H54 (cell line): ENCODE measurements at places on chromosomes 2 and 18.

DNA sequence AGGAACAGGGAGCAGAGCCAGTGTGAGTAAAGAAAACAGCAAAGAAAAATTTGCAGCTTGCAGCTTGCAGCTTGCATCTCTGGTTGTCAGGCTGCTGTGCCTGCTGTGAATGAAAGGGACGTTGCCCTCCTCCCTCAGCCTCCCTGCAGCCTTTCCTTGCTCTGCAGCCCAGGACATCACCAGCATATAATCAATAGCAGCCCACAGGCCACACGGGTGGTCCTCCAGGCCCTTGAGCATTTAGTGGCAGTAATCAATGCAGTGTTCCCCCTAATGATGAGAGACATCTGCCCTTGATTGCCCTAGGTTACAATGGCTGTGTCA lies 122.2 kb upstream of the TACR1 start:
- DNase-seq, result no peak

GRCh38 chr2:199019898-199020507 lies 437.7 kb downstream of the SATB2 start:
- DNase-seq, result peak; percentile 4

- DNase-seq, result no peak
Measured at GRCh38 chr2:182558564-182558963, 131.7 kb upstream of the PDE1A start.

DNA sequence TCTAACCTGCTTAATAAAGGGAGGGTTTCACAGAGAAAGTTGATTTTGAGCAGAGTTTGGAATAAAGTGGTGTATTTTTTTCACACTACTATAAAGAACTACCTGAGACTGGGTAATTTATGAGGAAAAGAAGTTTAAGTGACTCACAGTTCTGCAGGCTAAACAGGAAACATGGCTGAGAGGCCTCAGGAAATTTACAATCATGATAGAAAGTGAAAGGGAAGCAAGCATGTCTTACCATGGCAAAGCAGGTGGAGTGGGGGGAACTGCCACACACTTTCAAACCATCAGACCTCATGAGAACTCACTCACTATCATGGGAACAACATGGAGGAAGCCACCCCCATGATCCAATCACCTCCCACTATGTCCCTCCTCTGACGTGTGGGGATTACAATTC lies 546.7 kb downstream of the EPHA4 start:
- no peak for DNase-seq

DNA sequence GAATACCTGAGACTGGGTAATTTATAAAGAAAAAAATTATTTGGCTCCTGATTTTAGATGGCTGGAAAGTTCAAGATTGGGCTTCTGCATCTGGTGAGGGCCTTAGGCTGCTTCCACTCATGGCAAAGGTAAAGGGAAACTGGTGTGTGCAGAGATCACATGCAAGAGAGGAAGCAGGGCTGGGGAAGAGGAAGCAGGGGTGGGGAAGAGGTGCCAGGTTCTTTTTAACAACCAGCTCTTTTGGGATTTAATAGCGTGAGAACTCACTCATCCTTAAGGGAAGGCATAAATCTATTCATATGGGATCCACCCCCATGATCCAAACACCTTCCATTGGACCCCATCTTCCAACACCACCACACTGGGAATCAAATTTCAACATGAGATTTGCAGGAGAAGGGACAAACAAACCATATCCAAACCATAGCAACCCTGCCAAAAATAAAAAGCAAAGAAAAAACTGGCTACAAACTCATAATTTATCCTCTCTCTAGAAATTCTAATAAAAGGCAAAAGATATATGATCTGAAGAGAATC lies 30.4 kb downstream of the PRKRA start:
- no peak for DNase-seq

DNA sequence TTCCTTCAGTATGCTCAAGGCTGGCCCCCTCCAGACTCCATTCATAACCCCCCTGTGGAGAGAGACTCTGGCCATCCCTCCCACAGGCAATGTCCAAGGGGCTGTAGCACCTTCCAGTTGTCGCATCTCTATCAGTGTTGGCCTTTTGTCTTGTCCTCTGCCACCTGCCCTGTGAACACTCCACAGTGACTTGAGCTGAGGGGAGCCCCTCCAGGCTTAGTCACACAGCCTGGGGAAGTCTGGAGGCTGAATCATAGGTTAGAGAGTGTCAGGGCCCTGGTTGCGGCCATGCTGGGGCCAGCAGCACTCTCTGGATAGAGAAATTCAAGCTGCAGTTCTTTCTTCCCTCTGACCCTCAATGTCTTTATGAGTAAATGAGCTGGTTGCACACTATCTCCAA lies 64.7 kb downstream of the GYPC start:
- DNase-seq, result no peak

- DNase-seq, result no peak
Measured at GRCh38 chr2:26772064-26773001, 8.2 kb downstream of the SLC35F6 start.

DNA sequence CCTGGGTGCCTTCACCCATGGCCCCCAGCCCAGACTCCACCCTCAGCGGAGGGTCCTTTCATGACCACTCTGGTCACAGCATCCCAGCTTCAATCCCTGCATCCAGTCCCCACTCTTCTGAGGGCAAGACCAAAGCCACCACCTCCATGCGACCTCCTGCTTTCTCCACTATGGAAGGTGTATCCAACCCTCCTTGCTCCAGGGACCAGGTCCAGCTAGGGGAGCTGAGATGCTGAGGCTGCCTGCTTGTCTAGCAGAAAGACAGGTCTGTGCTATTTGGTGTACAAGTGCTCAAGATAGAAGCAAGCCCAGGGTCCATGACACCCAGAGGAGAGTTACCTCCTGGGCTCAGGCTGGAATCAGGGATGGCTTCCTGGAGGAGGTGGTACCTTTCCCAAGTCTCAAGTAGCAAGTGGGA lies 73.8 kb upstream of the RAB6C start:
- DNase-seq, result no peak

DNA sequence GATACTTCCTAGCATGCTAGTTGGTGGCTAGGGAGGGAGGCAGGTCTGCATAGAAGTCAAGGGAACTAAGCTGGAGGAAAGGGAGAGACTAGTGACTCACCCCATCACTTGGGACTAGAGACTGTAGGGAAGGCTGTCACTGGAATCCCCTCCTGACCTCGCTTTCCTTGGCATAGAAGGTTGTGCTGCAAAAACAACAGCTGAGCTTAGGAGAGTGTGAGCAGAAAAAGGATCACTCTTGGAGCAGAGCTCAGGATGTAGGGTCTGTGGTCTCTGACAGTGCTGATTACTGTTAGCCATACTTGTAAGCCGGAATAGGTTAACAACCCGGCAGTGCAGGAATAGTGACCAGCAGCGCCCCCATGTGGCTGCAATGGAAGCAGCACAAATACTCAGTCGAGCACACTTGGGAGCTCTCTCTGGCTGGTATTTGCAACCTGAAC lies 66.9 kb upstream of the SMAD2 start:
- DNase-seq, result no peak

DNA sequence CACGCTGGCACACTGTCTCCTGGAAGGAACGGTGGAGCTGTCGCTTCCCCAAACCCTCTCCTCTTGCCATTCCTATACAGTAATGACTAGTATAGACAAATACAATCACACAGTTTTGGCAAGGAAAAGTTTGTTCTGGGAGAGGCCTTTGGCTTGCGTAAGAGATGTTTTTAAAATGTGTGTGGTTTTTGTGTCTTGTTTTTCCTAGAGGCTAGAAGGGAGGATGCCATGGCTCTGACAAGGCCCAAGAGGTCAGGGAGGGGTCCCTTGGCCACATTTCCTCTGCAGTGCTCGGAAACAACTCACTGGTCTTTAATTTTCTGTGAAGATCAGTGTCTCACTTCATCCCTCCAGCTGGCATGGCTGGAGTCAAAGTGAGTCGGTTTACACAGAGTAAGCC lies 195.9 kb downstream of the SH3RF3 start:
- peak; percentile 45 for DNase-seq

DNA sequence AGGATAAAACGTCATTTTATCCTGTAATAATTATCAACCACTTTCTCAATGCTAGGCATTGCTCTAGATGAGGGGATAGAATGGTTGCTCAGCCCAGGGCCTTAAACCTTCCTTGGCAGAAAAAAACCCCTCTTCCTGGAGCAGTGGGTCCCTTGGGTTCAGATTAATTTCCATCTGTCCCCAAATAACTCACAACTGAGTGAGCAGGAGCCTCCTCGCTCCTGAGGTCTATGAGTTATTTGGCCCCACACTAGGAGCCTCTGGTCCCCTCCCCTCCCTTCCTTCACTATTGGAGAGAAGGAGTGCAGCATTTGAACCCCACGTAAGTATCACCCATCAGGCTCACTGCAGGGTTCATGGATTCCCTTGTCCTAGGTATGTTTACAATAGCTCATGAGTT lies 157.5 kb upstream of the FHL2 start:
- no peak for DNase-seq

- no peak for DNase-seq
Measured at GRCh38 chr2:152497481-152498052, 162.6 kb downstream of the FMNL2 start.

GRCh38 chr18:71105078-71105819 lies 816.4 kb downstream of the SOCS6 start:
- DNase-seq, result no peak

DNA sequence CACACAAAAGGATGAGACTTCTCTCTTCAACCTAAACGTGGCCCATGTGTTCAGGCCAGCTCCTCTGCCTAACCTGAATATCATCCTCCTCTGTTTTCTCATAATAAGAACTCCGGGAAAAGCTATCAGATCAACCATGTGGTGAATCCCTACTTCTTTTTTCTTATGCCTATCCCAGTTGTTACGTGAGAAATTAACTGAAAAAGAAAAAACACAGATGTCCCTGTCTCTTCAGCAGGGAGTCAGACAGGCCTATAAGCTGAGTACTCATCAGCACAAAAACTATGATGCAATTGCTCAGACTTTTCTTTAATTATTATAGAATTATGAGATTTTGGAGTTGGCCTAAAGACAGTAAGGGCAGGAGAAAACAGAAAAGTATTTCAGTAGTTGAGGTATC lies 613.0 kb upstream of the FSHR start:
- no peak for DNase-seq

DNA sequence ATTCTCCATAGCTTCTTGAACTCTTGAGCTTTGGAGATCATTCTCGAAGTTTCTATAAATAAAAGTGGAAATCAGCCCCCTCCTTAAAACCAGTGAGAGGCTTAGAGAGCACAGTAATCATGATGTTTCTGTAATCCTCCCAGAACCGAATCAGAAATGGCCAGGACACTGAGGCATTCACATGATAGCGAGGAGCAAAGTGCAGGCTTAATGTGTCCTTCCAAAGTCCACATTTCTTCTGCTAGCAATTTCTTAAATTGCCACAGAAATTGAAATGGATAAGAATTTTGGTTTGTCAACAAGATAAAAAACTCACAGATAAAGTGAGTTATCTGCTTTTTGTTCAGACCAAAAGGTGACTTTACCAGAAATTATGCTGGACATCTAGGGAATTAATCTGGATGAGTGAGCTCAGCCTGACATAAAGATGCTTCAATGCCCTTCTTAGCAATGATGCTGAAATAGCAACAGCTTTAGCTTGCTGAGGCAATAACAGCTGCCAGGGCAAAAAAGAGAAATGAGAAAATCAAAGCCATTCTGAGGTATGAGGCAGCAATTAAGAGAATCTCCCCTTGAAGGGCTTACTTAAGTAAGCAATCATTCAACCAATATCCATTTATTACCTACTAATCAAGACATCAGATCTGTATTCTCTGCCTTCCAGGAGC lies 82.4 kb upstream of the PHLPP1 start:
- DNase-seq, result no peak

DNA sequence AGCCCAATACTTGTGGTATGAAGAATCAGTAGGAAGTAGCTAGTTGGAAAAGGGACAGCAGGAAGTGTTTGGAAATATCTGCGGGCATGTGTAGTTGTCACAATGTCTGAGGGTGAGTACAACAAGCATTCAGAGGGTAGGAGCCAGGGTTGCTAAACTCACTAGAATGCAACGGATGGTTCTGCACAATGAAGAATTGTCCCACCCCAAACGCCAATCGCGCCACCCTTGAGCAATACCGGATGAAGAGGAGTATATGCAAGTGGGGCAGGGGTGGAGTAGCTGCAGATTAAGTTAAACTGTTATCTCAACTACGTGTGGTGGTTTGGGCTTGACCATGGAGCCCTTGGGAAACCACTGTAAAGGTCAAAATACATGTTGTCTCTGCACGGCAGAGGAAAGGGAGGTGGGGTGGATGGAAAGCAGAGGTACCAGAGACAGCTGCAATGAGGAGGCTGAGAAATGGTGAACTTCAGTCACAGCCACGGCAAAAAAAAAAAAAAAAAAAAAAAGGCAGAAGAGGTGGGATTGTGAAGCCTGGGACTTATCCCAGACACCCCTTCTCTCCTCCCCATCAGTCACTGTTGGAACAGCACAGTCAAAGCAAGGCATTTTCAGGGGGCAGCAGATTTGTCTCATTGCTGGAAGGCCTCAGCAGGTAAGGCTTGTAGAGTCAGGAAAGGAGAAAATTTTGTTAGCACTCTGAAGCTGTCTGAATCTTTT lies 5.2 kb downstream of the CCL20 start:
- peak; percentile 44 for DNase-seq

DNA sequence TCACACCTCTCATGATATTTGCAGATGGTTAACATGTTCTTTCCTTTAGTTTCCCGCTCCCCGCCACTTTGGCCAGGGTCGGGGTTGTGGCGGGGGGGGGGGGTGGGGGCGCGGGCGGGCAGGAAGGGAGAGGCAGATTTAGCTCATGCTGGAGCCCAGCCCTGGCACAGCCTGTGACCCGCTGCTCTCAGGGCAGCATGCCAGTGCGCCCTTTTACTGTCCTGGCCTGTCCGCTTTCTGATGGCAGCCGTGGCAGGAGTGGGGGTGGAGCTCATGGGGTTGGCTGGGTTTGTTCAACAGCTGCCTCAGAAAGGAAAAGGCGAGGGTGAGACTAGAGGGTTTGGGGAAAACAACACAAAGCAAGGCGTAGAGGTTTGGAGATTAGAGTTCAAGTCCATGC lies 56.1 kb downstream of the TNP1 start:
- DNase-seq, result no peak

DNA sequence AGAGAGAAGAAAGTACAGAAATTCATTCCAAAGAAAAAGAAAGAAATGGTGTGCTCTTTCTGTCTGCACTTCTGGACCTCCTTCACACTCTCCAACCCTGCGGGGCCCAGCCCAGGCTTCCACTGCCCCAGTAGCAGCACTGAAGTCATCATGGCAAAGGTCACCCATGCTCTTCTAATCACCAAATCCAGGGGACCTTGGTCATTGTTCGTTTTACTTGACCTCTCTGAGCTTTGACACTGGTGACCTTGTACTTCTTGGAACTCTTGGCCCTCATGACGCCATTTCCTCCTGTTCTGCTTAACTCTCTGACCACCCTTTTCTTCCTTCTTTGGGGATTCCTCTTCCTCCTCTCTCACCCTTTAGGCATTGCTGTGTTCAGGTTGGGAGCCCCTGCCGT lies 105.6 kb downstream of the SMAD7 start:
- DNase-seq, result no peak

DNA sequence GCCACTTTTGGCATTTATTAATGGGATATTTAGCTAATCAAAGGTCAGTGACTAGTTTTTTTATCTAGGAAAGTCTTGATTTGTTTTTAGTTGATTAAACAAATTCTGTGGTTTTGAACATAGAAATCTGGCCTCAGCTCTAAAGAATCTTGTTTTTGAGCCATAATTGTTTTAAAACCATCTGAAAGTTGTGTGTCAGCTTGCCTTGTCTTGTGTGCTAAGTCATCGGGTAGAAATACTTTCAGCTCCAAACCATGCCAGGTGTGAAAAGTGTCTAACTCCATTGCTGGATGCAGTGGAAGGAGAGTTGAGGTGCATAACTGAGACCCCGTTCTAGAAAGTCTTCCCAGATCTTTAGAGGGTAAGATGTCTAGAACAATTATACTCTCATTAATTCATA lies 22.7 kb downstream of the FARP2 start:
- no peak for DNase-seq

- no peak for DNase-seq
Measured at GRCh38 chr18:63848159-63848558, 39.3 kb upstream of the SERPINB2 start.
